NCI-H460 (cell line): ENCODE measurements at places on chromosomes 2 and 18.
A peak's percentile ranks its signal among the peaks of the same experiment; 100 is the strongest.

GRCh38 chr2:171430516-171431410, 3.0 kb downstream of the METTL8 start:
- DNase-seq: no peak

GRCh38 chr2:133607679-133608078, 39.4 kb upstream of the NCKAP5 start:
- no peak for DNase-seq

- peak; percentile 14 for DNase-seq
Measured at GRCh38 chr18:22032392-22032961, 136.9 kb upstream of the GATA6 start.

DNA sequence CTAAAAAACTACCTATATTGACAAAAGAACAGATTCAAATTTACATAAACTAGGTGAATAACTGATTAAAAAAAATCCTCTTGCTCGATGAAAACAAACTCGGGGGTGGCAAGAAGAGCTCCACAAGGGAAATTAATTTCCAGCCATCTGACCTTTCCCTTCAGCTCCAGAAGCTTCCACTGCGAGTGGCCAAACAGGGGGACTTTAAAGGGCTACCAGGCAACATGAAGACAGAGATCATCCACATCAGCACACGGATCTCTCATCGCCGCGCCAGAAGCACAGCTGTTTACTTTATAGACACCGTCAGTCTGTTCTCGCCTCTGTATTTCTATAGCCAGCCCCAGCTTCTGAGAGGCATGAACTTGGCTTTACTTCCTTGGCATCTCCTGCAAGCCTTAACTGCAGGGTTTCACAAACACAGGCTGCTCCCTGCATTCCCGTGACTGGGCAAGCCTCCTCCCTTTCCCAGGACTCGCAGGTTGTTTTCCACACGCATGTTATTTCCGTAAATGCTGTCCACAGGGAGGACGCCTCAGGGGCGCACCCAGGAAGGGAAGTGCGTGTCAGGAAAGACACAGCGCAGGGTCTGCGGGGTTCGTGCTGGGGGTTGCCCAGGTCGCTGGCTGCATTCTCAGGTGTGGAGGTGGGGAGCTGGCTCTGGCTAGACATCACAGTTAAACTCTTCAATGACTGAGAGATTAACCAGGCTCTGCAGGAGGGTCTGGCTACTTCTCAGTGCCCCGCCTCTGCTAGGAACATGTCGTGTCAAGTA, 85.0 kb downstream of the USP40 start:
- DNase-seq: no peak

DNA sequence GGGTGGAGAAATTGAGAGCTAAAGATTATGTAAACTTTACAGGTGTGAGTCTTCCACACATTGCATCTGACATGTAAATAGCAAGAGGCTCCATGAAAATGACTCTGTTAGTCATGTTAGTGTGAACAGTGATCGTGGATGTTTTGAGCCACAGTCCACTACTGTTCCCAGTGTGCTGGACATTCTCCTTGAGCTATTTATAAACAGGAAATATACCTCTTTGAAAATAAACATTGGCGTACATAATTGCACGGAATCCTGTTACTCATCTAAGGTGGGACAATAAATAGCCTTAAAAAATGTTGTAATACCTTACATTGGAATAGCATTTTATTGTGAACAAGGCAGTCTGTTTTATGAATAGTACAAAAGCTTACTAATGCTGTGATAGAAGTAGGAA, 37.0 kb downstream of the LIMS1 start:
- DNase-seq: no peak

DNA sequence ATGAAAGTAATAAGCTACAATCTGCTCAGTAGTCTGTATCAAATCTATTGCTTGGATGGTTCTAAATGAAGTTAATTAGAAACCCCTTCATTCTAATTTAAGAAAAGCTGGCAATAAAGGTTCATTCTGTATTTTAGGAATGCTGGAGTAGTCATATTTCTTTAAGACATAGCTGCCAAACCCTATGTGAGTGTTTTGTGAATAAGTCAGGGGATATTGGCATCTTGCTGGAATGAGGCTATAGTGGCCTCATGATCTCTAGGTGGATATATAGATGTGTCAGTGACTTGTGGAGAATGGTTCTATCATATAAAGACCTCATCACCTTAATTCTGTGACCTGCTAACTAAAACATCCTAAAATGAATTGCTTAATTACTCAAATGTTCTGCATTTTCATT, 196.3 kb downstream of the PDE1A start:
- no peak for DNase-seq

DNA sequence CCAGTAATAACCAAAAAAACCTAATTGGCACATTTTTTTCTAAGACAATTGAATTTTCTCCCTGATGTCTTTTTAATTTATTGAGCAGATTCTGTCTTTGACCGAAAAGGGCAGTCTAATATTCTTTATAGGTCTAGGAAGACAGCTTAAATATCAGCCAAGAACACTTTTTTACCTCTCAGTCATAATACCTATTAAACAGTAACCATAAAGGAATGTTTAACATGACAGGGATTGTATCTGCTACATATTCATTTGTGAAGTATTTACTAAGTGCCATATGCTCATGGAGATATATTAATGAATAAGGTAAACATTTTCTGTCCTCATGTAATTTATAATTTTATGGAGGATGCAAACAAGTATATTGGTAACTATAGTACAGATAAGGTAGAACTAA, 3.1 kb upstream of the HTR2B start:
- no peak for DNase-seq

- no peak for DNase-seq
Measured at GRCh38 chr18:73646772-73647171, 500.9 kb downstream of the FBXO15 start.

- DNase-seq: no peak
Measured at GRCh38 chr2:9212010-9212635, 5.5 kb downstream of the ASAP2 start.

- DNase-seq: peak; percentile 36
Measured at GRCh38 chr2:150486539-150487484, 655 bp downstream of the RND3 start.

- DNase-seq: no peak
Measured at GRCh38 chr18:37547196-37547827, 18.3 kb downstream of the CELF4 start.

DNA sequence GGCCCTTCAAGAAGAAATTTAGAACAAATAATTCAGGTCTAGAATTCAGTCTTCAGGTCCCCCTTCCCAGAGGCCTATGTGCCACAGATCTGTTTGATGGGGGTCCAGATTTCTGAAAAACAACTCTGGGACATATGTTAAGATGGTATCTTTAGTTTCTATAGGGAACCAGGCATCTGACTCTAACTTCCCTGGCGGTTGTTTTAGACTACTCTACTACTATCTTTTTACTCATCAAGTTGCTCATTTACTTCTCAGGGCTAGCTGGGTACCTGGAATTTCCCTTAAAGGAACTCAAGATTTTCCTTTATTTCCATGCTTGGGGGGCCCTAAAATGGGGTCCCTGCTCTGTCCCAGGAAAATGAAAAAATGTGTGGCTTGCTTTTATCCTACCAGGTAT, 114.7 kb upstream of the RAB6C start:
- DNase-seq: no peak

DNA sequence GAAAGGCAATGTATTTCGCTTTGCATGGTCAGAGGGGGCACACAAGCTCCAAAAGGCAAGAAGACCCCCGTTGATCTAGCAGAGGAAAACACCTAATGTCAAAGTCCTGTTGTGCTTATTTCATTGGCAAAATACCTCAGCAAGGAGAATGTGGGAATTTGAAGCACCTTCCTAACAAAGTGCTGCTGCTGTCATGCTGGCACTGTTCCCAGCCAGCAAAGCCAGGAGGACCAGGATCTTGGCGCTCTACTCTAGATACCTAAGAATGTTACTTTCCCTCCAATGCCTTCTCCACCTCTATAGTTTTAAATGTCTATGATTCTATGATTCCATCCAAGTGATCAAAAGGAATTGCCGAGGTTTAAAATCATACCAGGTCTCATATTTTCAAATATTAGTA, 867.9 kb upstream of the POU3F3 start:
- no peak for DNase-seq

GRCh38 chr2:214077727-214078126, 333.1 kb upstream of the VWC2L start:
- DNase-seq: no peak

DNA sequence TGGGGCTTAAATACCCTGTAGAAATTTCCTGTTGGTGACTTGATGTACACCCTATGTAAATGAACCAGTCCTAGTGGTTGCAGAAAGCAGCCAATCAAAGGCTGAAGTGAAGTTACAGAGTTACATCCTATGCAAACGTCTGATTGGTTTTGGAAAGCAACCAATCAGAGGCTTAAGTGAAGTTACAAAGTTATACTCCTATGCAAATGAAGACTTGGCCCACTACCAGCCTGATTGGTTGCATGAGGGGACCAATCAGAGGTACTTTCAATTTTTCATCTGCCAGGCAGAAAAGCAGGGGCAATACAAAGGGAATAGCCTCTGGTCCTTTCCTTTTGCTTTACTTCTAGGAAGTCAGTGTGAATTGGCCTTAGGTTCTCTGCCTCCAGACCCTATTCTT, 13.6 kb upstream of the ZNF397 start:
- no peak for DNase-seq

DNA sequence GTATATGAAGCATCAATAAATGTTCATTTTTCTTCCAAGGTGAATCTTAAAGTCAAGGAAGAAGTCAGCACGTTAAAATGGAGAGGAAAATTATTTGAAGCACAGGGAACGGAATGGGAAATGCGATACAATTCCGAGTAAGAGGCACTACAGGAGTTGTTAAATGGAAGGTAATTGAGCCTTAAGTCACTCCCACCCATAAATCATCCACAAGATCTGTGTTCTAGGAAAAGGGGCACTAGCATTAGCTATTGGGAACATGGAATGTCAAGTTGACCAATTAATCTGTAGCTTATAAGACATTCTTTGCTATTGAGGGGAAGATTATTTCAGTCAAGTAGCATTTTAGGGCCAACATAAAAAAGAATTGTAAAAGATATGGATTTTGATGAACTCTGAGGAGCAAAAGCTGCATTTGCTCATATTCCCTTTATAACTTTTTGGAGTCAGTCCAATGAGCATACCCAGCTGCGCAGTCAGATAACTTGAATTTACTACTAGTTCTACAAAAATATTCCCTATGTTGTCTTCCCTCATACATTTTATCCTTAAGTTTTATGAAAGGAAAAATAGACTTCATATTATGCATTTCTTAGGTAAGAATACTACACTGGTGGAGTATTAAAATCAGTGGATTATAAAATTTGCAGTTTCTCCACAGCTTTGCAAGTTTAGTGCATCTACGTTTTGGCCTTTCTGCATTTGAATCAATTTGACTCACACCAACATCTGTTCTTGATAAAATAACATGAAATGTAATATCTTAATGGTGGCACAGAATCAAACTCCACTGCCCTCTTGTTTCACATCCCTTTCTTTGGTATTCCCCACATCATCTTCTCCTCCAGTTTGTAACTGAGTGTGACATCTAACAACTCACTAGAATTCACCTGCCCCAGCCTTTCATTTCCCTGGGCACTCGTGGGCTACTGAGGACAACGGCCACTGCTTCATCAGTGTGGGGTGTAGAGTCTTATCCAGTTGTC, 95.6 kb downstream of the SP3 start:
- no peak for DNase-seq

DNA sequence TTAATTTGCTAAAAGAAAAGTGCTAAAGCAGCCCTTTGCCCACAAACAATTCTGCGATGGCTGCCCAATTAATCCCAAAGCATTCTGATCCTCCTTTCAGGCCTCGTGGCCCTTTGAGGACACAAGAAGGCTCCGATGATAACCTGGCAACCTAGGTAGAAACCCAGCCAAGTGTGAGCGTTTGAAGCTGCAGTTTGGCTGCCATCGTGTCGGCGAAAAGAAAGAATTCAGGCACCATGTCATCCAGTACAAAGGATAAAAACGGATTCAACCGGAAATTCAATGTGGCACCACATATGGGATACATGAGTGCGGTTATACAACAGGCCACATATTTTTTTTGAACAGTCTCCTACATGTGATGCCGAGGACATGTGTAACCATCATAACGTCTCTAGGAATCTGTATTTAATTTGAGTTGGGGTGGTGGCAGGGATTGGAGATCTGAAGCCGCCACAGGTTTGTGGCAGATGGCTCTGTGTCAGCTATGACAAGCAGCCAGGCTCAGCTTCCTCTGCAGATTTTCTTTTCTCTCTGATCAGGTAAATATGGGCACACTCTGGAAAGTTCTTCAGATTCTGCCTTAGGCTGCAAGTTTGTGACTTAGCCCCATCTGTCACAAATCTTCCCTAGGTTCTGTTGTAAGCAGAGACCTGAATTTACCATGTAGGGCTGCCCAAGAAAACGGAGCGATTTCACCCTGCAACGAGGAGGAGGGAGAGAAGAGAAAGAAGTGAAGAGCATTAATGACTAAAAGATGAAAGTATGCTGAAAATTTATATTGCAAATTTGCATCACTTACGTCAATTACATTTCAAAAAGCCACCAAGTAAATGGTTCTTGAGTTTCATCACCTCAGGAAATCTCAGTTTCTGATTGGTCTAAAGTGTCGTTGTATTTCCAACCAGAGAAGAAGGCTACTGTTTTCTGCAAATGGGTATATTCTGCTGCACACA, 573.2 kb downstream of the ZEB2 start:
- no peak for DNase-seq

- no peak for DNase-seq
Measured at GRCh38 chr18:44673256-44673880, 7.3 kb upstream of the SETBP1 start.

DNA sequence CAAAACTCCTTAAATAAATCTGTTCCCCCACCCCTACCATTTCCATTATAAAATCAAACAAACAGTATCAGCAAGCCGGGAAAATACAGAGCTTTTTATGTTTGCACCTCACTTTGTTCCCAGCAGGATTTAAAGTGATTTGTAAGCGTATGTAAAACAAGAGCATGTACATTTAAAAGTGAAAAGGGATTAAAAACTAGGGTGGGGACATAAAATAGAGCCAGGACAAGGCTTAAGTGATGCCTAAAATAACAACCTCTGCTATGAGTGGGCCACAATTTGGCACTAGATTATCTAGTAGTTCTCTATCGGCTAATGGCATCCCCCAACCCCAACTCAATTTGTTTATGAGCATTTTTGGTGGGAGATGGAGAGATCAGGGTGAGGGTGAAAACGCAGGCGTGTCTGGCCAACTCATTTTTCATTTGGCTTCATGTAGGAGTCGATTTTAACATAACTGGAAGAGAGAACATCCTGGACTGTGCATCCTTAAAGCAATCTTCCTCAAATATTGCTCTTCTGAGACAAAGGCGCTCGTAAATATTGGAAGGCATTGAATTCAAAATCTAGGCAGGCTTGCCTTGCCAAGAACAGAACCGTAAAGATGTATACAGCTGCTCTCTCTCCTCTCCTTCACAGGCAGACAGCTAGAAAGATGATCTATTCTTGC, 34.5 kb upstream of the TSPYL6 start:
- no peak for DNase-seq
